Endothelial cell (in vitro differentiated cells): ENCODE measurements at places on chromosomes 13 and 19.

GRCh38 chr13:40259899-40260298 lies 406.5 kb downstream of the FOXO1 start:
- peaks cover 14% of the 10 kb centered on the region for H3K4me1 ChIP-seq
- no peaks in the 10 kb centered on the region for H3K36me3 ChIP-seq
- H3K27me3 ChIP-seq = no peaks in the 10 kb centered on the region
- H3K27ac ChIP-seq = no peak overlapping the region
- H3K4me3 ChIP-seq = no peak overlapping the region

DNA sequence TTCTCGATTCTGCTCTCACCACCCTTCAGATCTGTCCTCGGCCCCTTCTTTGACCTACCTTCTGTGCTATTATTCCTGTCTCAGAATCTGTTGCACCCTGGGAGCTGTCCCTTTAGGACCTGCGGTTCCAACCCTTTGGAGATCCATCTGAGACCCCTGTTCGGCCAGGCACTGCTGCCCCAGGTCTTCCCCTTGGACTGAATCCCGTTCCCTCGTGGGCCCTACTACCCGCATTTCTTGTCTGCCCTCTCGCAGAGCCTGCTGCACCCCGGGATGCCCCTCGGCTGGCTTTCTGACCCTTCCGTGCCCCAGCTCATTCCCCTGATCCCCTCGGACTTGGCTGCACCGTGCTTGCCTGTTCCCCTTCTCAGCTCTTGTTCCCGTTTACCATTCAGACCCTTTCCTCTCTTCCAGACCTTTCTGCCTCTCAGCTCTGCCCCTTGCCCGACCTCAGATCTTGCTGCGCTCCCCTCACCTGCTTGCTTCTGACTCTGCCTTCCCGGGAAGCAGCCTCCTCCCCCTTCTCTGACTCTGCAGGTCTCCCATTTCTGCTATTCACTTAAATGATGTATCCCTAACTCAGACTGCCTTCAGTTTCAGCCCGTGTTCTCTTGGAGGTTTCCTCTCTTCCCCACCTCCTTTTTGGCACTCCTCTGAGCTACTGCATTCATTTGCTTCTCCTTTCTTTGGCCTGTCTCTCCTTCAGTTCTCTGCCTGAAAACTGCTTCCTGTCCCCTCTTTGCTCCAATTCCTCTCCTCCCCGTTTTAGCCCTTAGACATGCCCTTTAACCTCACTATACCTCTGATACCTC lies 1.1 kb downstream of the ARHGAP35 start:
- peaks cover 7% of the 10 kb centered on the region for H3K27me3 ChIP-seq
- H3K4me3 ChIP-seq = no peak overlapping the region
- H3K27ac ChIP-seq = no peak overlapping the region

DNA sequence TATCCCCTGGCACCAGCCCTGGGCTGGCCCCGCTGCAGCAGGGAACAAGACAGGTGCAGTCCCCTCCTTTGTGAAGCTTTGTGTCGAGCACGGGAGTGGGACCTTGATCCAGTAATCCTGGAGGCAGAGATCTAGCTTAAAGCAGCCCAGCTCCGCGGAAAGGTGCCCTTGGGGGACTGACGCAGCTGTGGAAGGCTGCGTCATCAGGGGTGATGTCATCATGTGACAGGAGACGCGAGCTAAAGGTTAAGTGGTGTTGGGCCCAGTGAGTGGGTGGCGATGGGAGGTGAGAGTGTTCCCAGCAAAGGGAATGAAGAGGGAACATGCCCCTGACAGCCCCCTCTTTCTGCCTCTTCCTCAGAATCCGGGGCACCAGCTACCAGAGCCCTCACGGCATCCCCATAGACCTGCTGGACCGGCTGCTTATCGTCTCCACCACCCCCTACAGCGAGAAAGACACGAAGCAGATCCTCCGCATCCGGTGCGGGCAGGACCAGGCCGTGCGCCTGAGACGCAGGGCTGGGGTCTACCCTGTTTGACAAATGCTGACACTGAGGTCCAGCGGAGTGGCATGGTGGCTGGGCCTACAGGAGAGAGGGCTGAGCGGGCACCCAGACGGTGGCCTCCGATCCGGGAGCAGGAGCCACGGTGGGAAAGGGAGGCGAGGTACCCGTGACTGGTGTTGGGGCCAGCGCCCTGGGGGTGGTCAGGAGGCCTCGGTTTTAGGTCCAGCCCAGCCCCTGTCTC lies 2.6 kb downstream of the LHB start:
- H3K4me3 ChIP-seq = peak overlapping the region; percentile 56
- no peak for DNase-seq
- peaks cover 9% of the 10 kb centered on the region for H3K27me3 ChIP-seq
- H3K36me3 ChIP-seq = peaks cover 18% of the 10 kb centered on the region

- no peak overlapping the region for H3K27ac ChIP-seq
- peaks cover 17% of the 10 kb centered on the region for H3K36me3 ChIP-seq
- peak; percentile 77 for DNase-seq
- H3K4me1 ChIP-seq = peaks cover 12% of the 10 kb centered on the region
These were observed 6.9 kb downstream of the PEAK3 start for GRCh38 chr19:2274931-2275535.

DNA sequence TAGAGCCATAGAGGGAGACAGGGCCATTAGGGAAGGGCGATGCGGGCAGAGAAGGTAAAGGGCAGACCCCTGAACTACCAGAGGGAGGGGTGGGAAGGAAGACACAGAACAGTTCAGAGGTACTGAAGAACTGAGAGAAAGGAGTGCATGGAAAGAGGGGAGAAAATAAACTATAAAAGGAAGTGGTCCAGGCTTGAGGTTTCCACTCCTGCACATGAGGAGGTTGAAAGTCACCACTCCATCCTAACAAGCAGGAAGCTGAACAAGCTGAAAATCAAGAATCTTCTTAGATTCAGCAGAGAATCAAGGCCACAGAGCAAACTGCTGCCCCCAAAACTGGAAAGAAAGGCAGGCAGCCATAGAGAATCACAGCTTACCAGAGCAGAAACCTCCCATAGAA lies 45.1 kb downstream of the MIPEP start:
- peaks cover 3% of the 10 kb centered on the region for H3K36me3 ChIP-seq
- no peak for DNase-seq
- H3K27ac ChIP-seq = no peak overlapping the region

GRCh38 chr13:44680746-44681355 lies 104.7 kb upstream of the TSC22D1 start:
- H3K27me3 ChIP-seq = peaks cover 1% of the 10 kb centered on the region
- H3K36me3 ChIP-seq = peaks cover 18% of the 10 kb centered on the region
- H3K4me3 ChIP-seq = no peak overlapping the region
- DNase-seq = no peak

DNA sequence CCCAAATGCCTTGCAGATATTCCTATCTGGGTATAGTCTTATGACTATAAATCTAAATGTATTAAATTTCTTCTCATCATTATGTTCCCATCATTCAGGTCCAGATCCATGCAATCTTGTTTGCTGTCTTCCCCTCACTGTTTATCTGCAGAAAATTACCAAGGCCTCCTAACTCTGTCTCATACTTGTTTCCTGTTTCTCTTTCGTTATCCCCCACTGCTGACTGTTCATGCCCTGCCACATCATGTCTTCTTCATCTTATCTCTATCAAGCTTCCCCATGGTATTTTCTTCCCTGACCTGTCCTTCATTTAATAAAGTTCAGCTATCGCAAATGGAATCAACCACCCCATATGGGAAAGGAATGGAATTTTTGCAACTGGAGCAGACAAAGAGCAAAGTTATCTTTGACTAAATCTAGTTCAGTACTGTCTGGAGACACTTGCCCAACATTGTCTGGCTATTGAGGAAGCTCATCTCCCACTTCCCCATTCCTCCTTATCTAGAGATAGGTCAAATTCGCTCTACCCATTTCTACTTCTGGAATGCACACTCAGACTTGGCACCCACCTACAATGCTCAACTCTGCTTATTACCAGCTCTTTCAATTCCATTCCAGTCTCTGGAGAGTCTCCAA lies 1358.1 kb downstream of the EFNB2 start:
- no peaks in the 10 kb centered on the region for H3K4me1 ChIP-seq
- no peak for DNase-seq
- H3K4me3 ChIP-seq = no peak overlapping the region
- no peaks in the 10 kb centered on the region for H3K27me3 ChIP-seq

GRCh38 chr13:59447846-59448620 lies 715.7 kb downstream of the DIAPH3 start:
- H3K4me1 ChIP-seq = peaks cover 61% of the 10 kb centered on the region
- H3K27ac ChIP-seq = no peak overlapping the region
- DNase-seq = no peak
- H3K4me3 ChIP-seq = no peak overlapping the region

DNA sequence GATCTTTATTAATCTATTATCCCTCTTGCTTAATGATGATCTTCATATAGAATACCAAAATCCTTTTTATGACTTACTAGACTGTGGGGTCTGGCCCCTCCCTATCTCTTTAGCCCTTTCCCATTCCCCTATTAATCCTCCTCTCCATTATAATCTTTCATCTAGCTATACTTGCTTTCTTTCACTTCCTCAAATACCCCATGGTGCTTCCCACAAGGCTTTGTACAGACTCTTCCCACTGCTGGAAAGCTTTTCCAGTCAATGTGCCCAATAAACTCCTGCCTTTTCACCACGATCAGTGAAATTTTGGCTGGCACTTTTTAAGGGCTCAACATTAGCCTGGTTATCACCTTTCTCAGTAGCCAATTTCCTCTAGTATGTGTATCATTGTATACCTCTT lies 3.2 kb upstream of the EBPL start:
- DNase-seq = no peak
- H3K36me3 ChIP-seq = peaks cover 4% of the 10 kb centered on the region
- peaks cover 11% of the 10 kb centered on the region for H3K27me3 ChIP-seq
- H3K4me1 ChIP-seq = peaks cover 28% of the 10 kb centered on the region
- no peak overlapping the region for H3K27ac ChIP-seq
